NCI-H1417 treated with DMSO at 0.1 percent for 48 hours (cell line): ENCODE measurements at places on chromosomes 16 and 17.

DNA sequence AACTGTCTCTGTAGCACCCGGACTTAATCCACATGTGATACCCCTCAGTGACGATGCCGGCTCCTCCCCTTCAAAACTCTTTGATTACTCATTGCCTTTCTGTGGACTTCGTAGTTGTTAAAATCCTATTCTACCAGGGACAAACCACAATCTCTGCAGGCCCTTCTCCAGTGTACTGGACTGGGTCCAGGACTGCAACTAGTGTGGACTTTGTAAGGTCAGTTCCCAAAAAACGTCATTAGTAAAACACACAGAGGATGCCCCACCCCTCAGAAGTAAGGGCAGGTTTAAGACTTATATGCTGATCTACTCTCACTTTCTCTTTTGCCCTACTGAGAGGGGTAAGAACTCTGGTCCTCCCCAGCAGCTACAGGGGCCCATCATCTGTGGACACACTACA lies 10.5 kb upstream of the NUDT7 start:
- DNase-seq: no peak

GRCh38 chr17:4172356-4172755 lies 29.4 kb downstream of the CYB5D2 start:
- DNase-seq: no peak

- no peak for DNase-seq
Observed at GRCh38 chr17:78329263-78330059, 30.4 kb downstream of the SOCS3 start.

- no peak for DNase-seq
Observed at GRCh38 chr17:61416211-61416539, 16.5 kb downstream of the TBX2 start.

DNA sequence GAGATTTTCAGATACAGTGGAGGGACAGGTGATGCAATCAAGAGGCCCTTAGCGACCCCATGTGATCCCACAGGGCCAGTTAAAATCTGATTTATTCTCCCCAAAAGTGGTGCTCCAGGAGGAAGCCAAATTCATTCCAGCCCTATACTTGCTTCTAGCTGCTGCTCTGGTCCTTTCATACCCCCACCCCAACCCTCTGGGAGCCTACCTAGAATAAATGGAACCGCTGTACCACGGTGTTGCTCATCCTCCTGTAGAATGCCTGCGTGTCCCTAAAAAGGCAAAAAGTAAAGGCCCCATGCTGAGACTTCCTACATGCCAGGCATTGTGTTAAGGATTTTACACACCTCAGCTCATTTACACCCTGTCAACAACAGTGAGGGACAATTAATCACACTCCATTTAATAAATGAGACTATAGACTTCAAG lies 2.0 kb upstream of the RASL10B start:
- no peak for DNase-seq

GRCh38 chr17:7750321-7750821 lies 32.8 kb downstream of the DNAH2 start:
- DNase-seq: no peak

DNA sequence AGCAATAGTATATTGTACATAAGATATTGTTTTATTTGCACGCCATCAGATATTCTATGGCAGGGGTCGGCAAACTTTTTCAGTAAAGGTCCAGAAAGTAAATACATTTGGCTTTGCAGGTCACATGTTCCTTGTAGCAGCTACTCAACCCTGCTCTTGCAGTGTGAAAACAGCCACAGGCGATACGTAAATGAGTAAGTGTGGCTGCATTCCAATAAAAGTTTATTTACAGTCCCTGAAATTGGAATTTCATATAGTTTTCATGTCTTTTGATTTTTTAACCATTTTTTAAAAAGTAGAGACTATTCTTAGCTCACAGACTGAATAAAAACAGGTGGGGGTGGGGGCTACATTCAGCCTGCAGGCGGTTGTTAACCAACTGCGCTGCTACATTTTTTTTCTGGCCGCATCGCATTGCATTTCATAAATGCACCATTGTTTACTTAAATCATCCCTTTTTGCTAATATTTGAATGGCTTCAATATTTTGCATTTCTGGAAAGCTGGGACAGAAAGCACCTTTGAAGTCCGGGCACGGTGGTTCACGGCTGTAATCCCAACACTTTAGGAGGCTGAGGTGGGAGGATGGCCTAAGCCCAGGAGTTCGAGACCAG lies 50.5 kb upstream of the HAPSTR1 start:
- DNase-seq: no peak

GRCh38 chr17:73983621-73984400 lies 219.7 kb upstream of the RPL38 start:
- DNase-seq: no peak

DNA sequence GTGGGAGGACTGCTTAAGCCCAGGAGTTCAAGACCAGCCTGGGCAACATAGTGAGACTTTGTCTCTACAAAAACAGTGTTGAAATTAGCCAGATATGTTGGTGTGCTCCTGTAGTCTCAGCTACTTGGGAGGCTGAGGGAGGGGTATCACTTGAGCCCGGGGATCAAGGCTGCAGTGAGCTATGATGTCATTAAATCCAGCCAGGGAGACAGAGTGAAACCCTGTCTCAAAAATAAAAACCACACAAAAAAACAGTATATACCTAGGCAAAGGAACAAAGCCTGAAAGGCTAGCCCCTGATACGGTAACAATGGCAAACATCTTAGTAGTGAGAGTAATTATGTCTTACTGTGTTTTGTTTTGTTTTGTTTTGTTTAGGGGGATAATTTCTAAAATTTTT lies 38.0 kb downstream of the TOM1L2 start:
- no peak for DNase-seq

GRCh38 chr17:70499067-70499786 lies 329.9 kb downstream of the KCNJ2 start:
- no peak for DNase-seq

- no peak for DNase-seq
Observed at GRCh38 chr17:76076765-76077583, 2.0 kb upstream of the ZACN start.

DNA sequence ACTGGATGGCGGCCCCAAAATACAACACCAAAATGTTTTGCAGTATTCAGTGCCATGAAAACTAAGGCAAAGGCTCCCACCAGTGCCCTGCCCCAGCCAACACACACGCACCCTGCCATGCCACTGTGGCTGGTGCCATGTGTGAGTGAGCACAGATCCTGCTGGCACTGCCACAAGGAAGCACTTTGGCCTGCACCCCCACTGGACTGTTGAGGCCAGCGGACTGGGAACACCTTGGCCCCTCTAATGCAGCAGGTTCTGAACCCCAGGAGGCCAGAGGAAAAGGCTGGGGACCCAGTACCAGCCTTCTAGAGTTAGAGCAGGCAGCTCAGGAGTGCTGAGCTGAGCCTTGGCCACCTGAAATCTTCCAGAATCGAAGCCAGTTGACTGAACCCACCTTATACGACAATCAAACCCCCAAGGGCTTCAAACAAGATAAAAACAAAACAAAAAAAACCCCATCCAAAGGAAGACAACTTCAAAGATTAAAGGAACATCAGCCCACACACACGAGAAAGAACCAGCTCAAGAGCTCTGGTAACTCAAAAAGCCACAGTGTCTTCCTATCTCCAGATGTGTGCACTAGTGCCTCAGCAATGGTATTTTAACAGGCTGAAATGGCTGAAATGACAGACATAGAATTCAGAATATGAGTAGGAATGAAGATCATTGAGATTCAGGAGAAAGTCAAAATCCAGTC lies 21.5 kb downstream of the NLRP1 start:
- no peak for DNase-seq

DNA sequence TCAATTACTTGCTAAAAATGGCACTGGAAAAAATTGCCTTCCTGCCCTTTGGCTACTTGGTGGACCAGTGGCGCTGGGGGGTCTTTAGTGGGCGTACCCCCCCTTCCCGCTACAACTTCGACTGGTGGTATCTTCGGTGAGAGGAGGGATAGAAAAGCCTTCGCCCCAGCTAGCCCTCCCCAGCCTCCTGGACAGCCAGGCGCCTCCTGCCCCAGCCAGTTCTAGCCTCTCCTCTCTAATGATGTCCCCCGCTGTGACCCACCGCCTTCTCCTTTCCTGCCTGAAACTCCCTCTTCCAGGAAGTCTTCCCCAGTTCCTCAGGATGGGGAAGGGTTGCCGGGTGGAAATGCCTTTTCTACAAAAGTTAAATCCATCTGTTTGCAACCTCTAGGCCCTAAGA lies 6.2 kb downstream of the ACE start:
- DNase-seq: no peak

DNA sequence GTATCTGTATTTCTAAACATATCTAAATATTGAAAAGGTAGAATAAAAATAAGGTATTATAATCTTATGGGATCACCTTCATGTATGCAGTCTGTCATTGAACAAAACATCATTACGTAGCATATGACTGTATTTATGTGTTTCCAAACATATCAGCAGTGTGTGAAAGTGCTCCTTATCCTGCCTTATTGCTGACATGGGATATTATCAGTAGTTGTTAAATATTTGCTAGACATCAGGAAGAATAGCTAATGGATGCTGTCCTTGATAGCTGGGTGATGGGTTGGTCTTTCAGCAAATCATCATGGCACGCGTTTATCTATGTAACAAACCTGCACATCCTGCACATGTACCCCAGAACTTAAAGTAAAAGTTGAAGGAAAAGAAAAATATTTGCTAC lies 59.1 kb upstream of the FAM20A start:
- DNase-seq: no peak

DNA sequence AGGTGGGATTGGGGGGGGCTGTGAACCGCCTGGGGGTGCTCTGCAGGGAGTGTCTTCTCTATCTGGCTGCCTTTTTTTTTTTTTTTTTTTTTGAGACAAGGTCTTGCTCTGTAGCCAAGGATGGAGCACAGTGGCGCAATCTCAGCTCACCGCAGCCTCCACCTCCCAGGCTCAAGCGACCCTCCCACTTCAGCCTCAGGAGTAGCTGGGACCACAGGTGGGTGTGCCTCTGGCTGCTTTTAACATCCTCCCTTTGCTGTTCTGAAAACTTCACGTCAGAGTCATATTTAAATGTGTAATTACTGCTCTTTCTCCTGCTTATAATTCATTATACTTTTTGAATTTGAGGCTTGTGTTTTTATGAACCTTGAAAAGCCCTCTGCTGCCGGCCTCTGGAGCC lies 78.4 kb downstream of the ZNF778 start:
- DNase-seq: no peak

DNA sequence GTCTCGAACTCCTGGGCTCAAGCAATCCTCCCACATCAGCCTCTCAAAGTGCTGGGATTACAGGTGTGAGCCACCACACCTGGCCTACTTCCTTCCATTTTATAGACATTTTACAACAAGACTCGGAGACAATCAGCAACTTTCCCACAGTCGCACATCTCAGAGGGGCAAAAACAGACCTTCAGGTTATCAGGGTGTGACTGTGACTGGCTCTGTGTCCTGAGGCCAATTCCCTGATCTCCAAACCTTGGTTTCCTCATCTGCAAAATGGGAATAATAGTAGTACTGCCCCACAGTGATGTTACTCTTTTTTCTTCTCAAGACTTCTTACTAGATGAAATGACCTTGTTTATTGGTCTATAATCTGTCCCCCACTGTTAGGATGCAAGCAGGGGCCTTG lies 10.8 kb upstream of the KCNH6 start:
- no peak for DNase-seq

GRCh38 chr16:79519448-79519847 lies 81.1 kb downstream of the MAF start:
- DNase-seq: no peak

GRCh38 chr16:12788758-12789157 lies 14.9 kb downstream of the CPPED1 start:
- DNase-seq: no peak

DNA sequence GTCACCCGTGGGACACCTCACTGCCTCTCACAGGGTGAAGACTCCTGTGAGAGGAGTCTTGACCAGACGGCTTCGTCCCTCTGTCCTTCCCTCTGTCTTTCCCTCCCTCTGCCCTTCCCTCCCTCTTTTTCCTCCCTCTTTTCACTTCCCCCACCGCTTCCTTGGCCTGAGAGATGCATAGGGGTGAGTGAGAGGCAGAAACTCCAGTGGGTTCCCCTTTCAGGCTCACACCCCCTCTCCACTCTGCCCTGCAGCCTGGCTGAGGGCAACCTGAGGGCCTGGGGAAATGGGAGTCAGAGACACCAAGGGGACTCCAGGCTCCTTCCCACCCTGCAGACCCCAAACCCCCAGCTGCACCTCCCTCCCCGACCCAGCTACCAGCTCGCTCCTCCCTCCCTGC lies 14.6 kb upstream of the KRT17 start:
- DNase-seq: no peak

GRCh38 chr17:72117535-72118334 lies 3.1 kb upstream of the SOX9 start:
- no peak for DNase-seq

DNA sequence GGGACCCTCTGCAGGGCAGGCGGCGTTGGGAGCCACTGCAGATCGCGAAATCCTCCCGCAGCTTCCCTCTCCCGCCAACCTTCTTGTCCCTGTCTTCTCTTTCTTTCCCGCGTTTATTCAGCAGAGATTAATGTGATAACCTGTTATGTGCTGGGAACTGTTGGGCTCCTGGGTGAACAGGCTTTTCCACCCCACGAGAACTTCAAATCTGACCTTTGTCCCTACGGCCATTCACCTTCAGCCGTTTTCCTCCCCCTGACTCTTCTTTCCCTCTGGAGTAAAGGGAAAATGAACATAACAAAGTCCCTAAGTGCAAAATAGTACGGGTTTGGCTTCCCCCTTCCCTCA lies 15.2 kb upstream of the KPNA2 start:
- peak; percentile 26 for DNase-seq

DNA sequence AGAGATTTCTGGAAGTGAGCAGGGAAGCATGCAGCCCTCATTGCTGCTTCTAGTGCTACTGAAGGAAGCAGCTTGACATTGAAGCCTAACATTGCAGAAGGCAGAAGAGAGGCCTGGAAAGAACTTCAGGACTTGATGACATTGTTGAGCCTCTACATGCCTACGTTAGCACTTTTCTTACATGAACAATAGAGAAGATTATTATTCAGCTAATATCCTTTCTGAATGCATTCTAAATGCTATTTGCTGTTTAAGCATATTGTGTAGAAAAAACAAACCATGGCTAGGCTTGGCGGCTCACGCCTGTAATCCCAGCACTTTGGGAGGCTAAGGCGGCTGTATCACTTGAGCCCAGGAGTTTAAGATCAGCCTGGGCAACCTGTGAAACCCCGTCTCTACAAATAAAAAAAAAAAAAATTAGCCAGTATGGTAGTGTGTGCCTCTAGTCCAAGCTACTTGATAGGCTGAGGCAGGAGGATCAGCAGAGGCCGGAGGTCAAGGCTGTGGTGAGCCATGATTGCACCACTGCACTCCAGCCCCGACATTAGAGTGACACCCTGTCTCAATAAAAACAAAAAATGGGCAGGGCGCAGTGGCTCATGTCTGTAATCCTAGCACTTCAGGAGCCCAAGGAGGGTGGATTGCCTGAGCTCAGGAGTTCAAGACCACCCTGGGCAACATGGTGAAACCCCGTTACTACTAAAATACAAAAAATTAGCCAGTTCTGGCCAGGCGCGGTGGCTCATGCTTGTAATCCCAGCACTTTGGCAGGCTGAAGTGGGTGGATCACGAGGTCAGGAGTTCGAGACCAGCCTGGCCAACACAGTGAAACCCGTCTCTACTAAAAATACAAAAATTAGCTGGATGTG lies 2.2 kb upstream of the AURKB start:
- no peak for DNase-seq

GRCh38 chr17:16937431-16937830 lies 34.5 kb downstream of the TNFRSF13B start:
- DNase-seq: no peak
